ENCODE measurements at places on chromosomes 1 and 21.

- no peak for DNase-seq
Observed at GRCh38 chr1:222167111-222167510, 380.8 kb downstream of the HHIPL2 start.

- no peak for DNase-seq
Observed at GRCh38 chr1:116913941-116914340, 4.2 kb downstream of the PTGFRN start.

DNA sequence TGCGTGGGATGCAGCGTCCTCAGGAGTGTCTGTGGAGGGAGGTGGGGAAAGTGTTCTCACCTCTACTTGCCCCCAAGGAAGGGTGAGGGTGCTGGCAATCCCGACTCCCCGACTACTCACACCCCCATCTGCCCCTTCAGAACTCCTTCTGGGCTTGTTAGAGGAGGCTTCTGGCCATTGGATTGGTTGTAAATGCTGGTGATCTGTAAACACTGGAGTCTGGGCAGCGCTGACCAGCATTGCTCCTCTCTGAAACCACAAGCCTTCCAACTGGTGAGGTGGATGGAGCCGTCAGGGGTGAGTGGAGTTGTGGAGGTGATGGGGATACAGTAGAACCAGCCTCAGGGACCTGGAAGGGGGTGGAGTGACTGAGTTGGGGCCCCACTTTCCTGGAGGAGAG lies 59.3 kb downstream of the NKAIN1 start:
- no peak for DNase-seq

DNA sequence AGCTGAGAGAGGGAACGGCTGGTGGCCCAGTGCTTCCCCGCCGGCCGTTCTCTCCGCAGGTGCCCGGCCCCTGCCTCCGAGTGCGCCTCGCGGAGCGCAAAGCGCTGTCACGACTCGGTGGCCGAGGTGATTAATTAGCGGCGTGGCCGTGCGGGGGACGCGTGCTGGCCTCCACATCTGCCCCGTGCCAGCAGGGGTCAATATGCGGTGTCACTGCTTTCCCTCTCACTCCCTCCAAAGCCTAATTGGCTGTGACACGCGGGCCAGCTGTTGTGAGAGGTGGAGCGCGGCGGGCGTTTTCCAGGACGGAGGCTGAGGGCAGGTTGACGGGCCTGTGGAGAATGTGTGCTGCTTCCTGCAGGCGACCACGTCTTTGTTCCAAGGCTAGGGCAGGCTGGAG lies 239.0 kb downstream of the LMX1A start:
- no peak for DNase-seq

Measured in activated naive CD4-positive, alpha-beta T cell (primary cell).